ENCODE measurements at places on chromosomes 16 and 17. TPM values are rescaled to one million over a fixed set of nuclear protein-coding genes. Genes with fewer than 3 reads are reported as not detected.

The LDHD gene
- polyA plus RNA-seq: 25.6 TPM

The SNAI3 gene
- polyA plus RNA-seq: 0.45 TPM

The C16orf96 gene
- polyA plus RNA-seq: not detected

The EME1 gene
- 0.22 TPM for polyA plus RNA-seq

The GFER gene
- polyA plus RNA-seq: 30.8 TPM

The BCAR1 gene
- 28.6 TPM for polyA plus RNA-seq

The NHERF1 gene
- 45.0 TPM for polyA plus RNA-seq

The DPEP2 gene
- polyA plus RNA-seq: 0.76 TPM

The CACNG1 gene
- not detected for polyA plus RNA-seq

The CBX2 gene
- polyA plus RNA-seq: 0.79 TPM

The FDXR gene
- 14.1 TPM for polyA plus RNA-seq

The CCDC92B gene
- 0.34 TPM for polyA plus RNA-seq

The NAGLU gene
- polyA plus RNA-seq: 33.2 TPM

The FOXL1 gene
- 0.24 TPM for polyA plus RNA-seq

The TMIGD1 gene
- not detected for polyA plus RNA-seq

The HEATR9 gene
- not detected for polyA plus RNA-seq

The CCL5 gene
- polyA plus RNA-seq: 0.74 TPM

The FTSJ3 gene
- 21.3 TPM for polyA plus RNA-seq

The LGALS9C gene
- 0.07 TPM for polyA plus RNA-seq

The HOXB9 gene
- polyA plus RNA-seq: 1.0 TPM

The WFIKKN2 gene
- 0.01 TPM for polyA plus RNA-seq

The SLC12A3 gene
- not detected for polyA plus RNA-seq

The GABARAP gene
- polyA plus RNA-seq: 1,093 TPM

The CDH15 gene
- not detected for polyA plus RNA-seq

The HBA1 gene
- polyA plus RNA-seq: 330 TPM

The RUNDC3A gene
- polyA plus RNA-seq: not detected

The SMIM36 gene
- not detected for polyA plus RNA-seq

The RSPRY1 gene
- polyA plus RNA-seq: 12.3 TPM

The ZNF750 gene
- polyA plus RNA-seq: 0.03 TPM

The EVI2A gene
- 6.6 TPM for polyA plus RNA-seq

The FMNL1 gene
- 3.1 TPM for polyA plus RNA-seq

The USP32 gene
- 17.3 TPM for polyA plus RNA-seq

The EFNB3 gene
- polyA plus RNA-seq: 1.1 TPM

The ALOXE3 gene
- polyA plus RNA-seq: not detected

The SNN gene
- 33.2 TPM for polyA plus RNA-seq

The TBC1D3 gene
- polyA plus RNA-seq: not detected

The TPPP3 gene
- 16.8 TPM for polyA plus RNA-seq

The KCNH4 gene
- polyA plus RNA-seq: 0.19 TPM

The TBX6 gene
- polyA plus RNA-seq: 0.67 TPM

The SEPTIN1 gene
- polyA plus RNA-seq: 3.6 TPM

The PYY gene
- polyA plus RNA-seq: not detected

The TERB1 gene
- polyA plus RNA-seq: not detected

The USB1 gene
- polyA plus RNA-seq: 11.8 TPM

The KCTD13 gene
- polyA plus RNA-seq: 10.5 TPM

The PPP1R27 gene
- not detected for polyA plus RNA-seq

The KRT39 gene
- not detected for polyA plus RNA-seq

The ODAD4 gene
- 0.48 TPM for polyA plus RNA-seq

The AOC3 gene
- 182 TPM for polyA plus RNA-seq

The KRTAP4-3 gene
- polyA plus RNA-seq: not detected

The PIRT gene
- not detected for polyA plus RNA-seq

The DLX4 gene
- 0.26 TPM for polyA plus RNA-seq

The SERPINF2 gene
- 8.9 TPM for polyA plus RNA-seq

The RASD1 gene
- polyA plus RNA-seq: 36.7 TPM

The KCNG4 gene
- polyA plus RNA-seq: not detected
